Fibroblast of skin of back (primary cell): ENCODE measurements at places on chromosomes 11 and 22.

DNA sequence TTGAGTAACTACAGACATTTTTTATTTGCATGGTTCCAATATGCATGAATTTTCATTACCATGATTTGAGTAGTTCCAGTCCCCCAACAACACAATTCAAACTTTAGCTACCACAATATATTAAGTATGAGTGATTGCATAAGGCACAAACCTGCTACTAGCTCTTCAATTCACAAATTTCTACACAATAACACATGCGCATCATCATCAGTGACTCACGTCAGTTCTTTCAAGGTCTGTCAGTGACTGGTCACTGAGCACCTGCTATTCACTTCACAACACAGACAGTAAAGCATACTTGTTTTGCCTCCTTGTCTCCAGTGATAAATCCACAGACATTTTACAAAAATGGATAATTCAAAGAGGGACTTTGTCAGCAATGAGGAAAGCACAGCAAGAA is 435.1 kb upstream of the CCDC90B start:
- no peak for DNase-seq

GRCh38 chr11:94834911-94835593 is 66.9 kb downstream of the AMOTL1 start:
- peak; percentile 54 for DNase-seq

DNA sequence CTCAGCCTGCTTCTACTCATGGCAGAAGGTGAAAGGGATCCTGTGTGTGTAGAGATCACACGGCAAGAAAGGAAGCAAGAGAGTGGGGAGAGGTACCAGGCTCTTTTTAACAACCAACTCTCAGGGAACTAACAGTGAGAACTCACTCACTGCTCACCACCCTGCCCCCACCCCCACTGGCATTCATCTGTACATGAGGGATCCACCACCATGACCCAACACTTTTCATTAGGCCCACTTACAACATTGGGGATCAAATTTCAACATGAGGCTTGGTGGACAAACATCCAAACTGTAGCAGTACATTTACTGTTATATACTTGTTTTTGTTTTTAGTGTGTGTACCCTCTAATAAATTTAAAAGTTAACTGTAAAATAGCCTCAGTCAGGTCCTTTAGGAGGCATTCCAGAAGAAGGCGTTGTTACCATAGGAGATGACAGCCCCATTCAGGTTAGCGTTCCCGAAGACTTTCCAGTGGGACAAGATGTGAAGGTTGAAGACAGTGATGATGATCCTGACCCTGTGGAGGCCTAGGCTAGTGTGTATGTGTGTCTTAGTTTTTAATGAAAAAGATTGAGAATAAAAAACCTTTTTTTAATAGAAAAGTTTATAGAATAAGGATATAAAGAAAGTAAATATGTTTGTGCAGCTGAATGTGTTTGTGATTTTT is 11.3 kb downstream of the CUL5 start:
- DNase-seq, result peak; percentile 13

DNA sequence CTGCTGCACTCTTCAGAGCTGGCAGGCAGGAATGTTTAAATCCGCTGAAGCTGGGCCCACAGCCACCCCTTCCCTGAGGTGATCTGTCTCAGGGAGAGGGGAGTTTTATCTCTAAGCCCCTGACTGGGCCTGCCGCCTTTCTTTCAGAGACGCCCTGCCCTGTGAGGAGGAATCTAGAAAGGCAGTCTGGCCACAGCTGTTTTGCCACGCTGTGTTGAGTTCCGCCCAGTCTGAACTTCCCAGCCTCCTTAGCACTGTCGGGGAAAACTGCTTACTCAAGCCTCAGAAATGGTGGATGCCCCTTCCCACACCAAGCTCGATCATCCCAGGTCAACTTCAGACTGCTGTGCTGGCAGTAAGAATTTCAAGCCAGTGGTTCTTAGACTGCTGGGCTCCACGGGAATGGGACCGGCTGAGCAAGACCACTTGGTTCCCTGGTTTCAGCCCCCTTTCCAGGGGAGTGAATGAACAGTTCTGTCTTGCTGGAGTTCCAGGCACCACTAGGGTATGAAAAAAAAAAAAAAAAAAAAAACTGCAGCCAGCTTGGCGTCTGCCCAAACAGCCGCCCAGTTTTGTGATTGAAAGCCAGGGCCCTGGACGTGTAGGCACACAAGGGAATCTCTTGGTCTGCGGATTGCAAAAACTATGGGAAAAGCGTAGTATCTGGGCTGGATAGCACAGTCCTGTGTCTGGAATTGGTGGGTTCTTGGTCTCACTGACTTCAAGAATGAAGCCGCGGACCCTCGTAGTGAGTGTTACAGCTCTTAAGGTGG is 127.4 kb downstream of the SPON1 start:
- DNase-seq, result no peak

- DNase-seq, result no peak
These were observed 206.2 kb downstream of the CSNK2A3 start for GRCh38 chr11:11146830-11147229.

DNA sequence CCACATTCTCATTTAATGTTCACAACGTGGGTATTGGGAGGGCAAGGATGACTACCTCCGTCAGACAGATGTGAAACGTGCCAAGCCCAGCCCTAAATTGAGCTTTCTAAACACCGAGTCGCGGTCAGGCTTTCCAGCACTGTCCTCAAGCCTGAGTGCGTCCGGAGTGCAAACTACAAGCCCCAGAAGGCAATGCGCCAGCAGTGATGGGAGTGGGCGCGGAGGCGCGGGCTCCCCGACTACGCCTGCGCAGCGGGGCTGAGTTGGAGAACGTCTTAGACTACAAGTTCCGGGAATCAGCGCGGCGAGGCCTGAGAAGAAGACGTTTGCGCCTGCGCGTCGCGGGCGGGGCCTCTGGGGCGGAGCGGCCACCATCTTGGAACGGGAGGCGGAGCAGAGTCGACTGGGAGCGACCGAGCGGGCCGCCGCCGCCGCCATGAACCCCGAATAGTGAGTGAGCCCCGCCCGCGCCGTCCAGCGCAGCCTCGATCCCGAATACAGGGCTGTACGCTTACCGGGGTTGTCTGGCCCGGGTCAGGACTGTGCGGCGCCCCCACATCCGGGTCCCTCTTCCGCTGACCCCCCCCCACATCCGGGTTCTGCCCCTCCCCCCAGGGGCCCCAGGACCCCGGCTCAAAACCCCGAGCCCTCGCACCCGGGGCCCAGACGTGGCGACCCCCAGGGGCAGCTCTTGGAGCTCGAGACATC is at the start of gene RAB1B:
RAB1B (plus strand) TSS at position 396 of the 708 bp plus-strand sequence; CDS start at position 437, 41 bp downstream.
- peak; percentile 99 for DNase-seq
